ENCODE measurements at places on chromosomes 1 and 21.

DNA sequence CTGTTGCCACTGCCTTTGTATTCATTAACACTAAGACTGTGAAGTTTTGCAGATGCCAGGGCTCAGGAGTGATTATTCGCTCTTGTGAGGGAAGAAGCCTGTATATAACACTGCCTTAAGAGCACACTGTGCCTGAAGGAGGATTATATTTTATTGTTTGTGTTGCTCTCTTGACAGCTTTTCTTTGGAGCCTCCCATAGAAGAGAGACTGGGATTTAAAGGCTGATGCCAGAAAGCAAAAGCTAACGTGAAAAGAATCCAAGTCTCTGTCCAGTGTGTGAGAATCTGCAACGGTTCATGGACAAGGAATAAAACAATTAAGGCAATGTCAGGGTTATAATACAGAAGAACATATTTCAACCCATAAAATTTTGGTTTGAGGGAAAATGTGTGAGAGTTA lies 316.8 kb downstream of the NFIA start:
- no peak for DNase-seq

GRCh38 chr1:163046071-163046470 lies 23.1 kb upstream of the RGS4 start:
- no peak for DNase-seq

DNA sequence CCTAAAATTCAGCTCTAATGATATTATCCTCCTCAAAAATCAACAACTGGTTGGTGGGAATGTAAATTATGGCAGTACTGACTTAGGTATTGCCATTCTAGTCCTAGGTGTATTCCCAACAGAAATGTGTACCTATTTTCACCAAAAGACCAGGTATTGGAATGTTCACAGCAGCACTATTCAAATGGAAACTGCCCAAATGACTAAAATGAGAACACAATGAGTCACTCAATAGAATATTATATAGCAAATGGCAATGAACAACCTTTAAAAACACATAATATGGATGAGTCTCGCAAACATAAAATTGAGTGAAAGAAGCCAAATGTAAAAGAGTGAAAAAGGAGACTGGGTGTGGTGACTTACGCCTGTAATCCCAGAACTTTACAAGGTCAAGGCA lies 44.9 kb downstream of the GADD45A start:
- DNase-seq = no peak

DNA sequence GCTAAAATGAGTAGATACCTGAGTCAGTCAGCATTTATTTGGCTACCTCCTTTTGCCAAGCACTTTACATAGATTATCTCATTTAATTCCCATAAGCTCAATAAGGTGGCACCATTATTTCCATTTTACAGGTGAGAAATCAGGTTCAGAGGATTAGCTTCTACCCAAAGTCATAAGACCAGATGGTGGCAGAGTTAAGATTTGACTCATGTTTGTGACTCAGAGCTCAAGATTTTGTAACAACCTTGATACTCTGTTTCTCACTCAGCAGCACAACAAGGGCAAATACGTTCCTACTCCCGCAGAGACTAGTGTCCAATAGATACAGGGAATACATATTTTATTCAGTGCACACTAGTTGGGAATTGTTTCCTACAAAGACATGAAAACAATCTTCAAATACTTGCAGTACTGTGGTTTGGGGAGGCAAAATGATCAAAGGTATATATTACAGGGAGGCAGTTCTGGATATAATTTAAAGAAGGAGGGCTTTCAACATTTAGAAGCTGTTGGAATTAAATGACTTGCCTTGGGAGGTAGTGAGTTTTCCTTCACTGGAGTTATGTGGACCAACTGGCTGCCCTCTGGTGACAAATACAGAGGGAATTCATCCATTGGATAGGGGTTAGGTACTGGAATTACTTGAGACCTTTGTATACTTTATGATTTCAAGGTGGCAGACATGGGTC lies 3.6 kb downstream of the LEPR start:
- no peak for DNase-seq

- DNase-seq = peak; percentile 27
Measured at GRCh38 chr1:226779561-226779960, 40.5 kb upstream of the ITPKB start.

DNA sequence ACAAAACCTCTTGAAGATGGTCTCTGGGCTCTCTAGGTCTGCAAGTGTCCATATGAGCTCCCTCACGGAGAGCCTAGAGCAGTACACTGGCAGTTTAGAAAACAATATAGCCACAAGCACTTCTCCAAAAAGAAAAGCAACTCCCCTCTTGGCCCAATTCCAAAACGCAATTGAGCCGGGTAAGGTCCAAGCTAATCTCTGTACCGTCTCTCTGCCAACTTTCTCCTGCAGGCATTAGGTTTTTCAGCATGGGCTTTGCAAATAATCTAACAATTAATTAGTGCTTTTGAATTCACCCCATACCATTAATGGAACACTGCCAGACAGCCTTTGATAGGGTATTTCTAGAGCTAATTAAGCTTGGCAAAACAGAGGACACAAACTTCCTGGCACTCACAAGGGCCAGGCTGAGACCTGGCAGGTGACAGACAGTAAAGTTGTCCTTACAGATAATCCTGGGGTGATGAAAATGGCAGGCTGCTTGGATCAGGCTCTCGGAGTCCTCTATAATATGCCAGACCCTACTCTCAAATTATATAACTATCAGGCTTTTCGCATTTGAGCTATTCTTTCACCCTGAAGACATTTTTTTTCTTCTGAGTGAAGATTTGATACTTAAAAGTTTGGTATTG lies 39.8 kb downstream of the TGFBR3 start:
- DNase-seq = peak; percentile 64

DNA sequence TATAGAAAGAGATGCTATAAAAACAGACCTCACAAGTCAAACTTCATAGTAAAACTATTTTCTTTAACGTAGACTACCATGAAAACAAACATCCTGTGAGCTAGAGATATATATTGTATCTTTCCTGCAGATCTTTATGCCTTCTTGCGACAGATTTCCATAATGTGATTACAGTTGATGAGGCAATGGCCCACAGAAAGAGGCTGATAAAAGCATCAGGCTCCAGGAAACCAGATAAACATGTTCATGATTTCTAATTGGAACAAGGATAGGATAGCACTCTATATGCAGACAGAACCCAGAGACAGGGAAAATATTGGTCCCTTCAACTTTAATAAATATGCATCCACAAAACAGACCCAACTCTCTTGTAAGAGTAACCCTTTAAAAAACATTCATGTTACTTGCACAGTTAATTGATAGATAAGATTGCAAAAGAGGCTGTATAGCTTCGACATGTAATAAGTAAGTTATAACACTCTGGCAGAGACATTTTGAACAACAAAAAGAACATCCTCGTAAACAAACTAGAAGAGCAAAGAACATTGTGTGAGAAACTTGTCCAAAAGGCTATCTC lies 329.4 kb downstream of the AGBL4 start:
- DNase-seq = no peak

- DNase-seq = no peak
Measured at GRCh38 chr1:208324005-208324404, 79.8 kb upstream of the PLXNA2 start.

DNA sequence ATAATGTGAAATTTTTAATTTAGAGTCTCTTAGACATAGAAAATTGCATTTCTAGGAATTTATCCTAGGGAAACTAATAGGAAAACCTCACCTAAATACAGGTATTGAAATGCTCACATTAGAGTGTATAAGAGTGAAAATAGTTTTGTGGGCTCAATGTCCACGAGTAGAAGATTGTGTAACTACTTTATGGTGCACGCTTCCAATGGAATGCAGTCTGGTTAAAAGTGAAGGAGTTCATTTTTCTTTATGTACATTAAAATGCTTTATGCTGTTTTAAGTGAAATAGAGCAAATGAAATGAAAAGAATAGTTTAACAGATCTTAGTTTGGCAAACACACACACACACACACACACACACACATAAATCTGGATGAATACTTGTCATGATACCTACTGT lies 278.2 kb downstream of the USP25 start:
- DNase-seq = no peak

- DNase-seq = peak; percentile 74
Measured at GRCh38 chr1:116309090-116309870, 63.8 kb upstream of the ATP1A1 start.

DNA sequence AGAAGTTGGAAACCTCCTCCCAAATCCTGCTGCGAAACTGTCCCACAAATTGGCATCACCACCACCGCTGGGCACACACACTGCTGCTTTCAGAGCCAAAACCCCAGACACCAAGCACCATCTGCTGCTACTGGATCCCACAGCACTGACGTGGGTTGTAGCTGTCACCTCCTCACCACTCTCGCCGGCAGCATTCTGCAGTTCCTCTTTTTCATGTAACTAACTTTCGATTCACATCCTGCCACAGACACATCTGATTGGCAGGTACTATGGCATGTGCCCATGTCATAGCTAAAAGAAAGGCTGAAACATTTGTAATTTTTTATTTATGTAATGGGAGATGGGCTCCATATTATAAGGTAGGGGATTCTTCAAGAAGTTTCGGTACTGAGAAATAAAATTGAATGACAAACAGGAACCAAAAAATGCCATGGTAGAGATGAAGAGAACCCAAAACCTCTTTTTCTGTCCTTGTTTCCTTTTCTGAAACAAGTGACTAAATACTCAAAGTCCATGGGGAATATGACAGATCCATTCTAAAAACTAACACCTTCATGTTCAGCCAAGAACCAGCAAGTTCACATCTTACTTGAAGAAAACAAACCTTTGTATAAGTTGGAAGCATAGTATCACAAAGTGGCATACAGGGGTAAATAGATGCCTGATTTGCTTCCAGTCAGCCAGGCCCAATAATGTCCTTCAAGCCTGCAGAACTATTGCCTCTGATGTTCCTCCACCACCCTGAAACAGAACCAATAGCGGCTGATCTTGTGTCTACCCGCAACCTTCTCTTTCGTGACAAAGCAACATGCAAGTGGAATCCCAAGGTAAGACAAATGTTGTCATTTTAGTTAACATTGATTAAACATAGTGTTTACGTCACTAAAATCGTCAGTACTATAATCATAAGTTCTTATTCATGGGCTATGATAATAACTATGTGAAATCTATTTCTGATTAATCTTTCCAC lies 26.6 kb upstream of the RGS13 start:
- DNase-seq = no peak

DNA sequence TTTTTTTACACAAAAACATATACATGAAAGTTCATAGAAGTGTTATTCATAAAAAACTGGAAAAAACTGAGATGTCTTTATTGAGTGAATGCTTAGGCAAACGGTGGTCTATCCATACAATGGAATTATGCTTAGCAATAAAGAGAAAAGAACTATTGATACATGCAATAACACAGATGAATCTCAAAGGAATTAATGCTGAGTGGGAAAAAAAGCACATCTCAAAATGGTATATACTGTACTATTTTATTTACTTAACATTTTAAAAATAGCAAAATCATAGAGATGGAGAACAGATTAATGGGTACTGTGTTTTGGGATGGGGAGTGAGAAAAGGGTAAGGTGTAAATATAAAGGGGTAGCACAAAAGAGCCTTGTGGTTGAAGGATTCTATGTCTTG lies 29.8 kb downstream of the METTL18 start:
- no peak for DNase-seq

- no peak for DNase-seq
Measured at GRCh38 chr1:21814241-21814918, 2.3 kb downstream of the LDLRAD2 start.

DNA sequence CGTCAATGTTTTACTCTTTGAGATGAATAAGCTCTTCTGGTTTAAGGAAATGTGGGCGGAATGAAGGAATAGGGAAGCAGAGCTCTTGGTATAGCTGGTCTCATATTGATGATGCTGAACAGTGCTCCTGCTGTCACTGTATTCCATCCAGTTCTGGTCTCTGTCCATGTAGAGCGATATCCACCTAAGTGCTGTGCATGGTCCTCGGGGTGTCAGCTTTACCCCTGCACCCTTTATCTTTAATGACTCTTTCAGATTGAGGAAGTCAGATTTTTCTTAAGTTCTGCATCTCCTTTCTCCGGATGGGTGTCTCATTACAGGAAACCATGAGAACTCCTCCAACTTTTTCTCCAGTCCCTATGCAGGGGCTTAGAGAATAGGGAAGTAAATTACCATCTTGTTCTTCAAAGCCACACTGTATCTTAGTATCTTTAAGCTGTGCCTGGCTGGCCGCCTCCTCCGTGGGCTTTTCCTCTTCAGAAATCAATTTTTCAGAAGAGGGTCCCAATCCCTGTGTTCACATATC lies 52.9 kb downstream of the PDE4B start:
- no peak for DNase-seq

- DNase-seq = no peak
Measured at GRCh38 chr1:143611159-143611558, 360.6 kb downstream of the FAM72C start.

DNA sequence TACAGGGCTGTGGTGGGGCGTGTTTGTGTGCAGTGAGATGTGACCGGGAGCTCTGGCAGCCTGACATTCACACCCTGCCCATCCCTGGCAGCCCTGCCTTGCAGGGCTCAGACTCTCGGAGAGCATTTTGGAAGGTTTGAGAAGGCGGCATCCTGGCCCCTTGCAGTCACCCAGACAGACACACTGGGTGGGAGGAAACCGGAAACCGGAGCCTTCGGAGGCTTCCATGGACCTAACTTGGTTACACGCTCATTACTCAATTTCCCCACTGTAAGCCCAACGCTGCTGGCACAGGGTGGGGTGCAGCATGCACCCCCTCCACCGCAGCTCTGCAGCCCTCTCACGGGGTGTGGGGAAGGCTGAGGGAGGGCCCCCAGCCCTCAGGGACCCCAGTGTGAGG lies 22.2 kb upstream of the RSPO1 start:
- DNase-seq = no peak

- no peak for DNase-seq
Measured at GRCh38 chr21:45524756-45525152, 17.5 kb downstream of the SLC19A1 start.

DNA sequence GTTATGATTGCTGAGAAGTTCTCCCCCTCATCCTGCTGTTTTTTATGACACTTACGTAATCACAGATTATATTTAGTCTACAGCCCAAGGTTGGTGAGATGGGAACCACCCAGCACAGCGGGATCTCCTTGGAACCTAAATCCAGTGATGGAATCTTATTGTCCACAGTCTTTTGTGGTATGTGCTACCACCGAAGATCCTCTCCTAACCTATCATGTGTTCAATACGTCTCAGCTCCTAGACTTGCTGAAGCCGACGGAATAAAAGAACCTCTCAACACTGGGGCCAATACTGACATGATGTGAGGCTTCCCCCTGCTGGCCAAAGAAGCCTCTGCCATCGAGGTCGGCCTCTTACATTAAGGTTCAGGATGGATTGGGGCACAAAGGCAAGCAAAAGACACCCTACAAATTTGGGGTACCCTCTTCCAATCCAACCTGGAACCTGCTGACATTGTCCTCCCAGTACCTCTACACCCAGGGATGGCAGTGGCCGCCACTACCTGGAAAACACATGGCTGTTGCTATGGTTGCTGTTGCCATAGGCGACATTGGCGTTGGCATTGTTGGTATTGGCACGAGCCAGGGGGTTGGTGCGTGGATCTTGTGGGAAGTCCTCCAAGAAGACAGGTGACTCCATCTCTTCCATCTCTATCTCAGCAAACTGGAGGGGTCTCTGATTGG lies 19.4 kb upstream of the KIF21B start:
- peak; percentile 31 for DNase-seq

Measured in NCI-H510A (cell line).